ENCODE measurements at places on chromosomes 4 and X.

DNA sequence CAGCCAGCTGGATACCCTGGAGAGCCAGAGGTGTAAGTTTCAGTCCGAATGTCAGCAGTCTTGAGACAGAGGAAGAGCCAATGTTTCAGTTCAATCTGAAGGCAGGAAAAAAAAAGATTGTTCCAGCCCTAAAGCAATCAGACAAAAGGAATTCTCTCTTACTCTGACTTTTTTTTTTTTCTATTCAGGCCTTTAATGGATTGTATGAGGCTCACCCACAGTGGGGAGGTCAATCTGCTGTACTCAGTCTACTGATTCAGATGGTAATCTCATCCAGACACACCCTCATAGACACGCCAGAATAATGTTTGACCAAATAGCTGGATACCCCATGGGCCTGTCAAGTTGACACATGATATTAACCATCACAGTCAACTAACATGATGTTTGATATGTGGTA, 51.9 kb downstream of the TEX13A start:
- DNase-seq: no peak

- no peak for DNase-seq
Observed at GRCh38 chr4:147794314-147794680, 62.4 kb downstream of the ARHGAP10 start.

- DNase-seq: no peak
Observed at GRCh38 chrX:7191681-7192110, 43.7 kb upstream of the PUDP start.

GRCh38 chr4:18735740-18736268, 714.2 kb upstream of the LCORL start:
- no peak for DNase-seq

DNA sequence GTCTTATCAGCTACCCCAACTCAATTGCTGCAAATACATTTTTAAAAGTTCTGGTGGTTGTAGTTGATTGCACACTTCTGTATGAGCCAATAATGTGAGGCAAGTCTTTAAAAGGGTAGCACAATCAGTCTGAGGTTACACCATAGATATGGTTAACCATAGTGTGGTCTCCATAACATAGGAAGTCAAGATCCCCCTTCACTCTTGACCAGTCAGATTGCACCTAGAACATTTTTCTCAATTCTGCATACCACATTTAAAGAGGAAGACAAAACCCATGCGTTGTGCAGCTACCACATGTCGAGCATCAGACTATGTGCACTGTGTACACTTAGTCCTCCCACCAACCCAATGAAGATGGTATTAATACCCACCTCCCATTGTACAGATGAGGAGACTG, 26.5 kb upstream of the CYBB start:
- no peak for DNase-seq

- DNase-seq: no peak
Observed at GRCh38 chrX:13218758-13219157, 101.1 kb downstream of the ATXN3L start.

- DNase-seq: no peak
Observed at GRCh38 chrX:123588723-123589122, 144.1 kb downstream of the THOC2 start.

- DNase-seq: no peak
Observed at GRCh38 chrX:115901241-115901640, 269.3 kb upstream of the AGTR2 start.

DNA sequence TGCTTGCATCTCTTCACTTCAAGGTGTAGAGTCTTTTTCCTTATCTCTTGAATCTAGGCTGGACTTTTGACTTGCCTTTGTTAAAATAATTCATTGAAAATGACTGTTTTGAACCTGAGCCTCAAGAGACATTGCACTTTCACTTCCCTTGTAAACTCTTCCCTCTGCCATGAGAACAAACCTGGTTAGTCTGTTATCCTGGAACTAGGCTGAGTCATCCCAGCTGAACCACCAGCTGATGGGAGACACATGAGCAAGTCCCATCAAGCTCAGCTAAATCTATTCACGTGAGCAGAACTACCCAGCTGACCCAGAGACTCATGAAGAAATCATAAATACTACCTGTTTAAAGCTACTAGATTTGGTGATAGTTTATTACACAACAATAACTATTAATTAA, 202.3 kb upstream of the CENPE start:
- DNase-seq: no peak

DNA sequence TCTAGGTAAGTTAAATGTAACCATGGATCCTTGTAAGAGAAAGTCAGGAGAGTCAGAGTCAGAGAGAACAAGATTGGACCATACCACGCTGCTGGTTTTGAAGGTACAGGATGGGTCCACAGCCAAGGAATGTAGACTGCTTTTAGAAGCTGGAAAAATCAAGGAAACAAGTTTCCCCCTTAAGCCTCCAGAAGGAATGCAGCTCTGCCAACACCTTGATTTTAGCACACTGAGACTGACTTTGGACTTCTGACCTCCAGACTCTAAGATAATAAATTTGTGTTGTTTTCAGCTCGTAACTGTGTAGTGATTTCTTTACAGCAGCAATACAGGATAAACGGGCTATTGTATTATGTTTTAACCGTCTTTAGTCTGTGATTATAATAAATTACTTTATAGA, 108.0 kb upstream of the USP38 start:
- no peak for DNase-seq

- peak; percentile 8 for DNase-seq
Observed at GRCh38 chr4:26719954-26720552, 136.2 kb downstream of the TBC1D19 start.

DNA sequence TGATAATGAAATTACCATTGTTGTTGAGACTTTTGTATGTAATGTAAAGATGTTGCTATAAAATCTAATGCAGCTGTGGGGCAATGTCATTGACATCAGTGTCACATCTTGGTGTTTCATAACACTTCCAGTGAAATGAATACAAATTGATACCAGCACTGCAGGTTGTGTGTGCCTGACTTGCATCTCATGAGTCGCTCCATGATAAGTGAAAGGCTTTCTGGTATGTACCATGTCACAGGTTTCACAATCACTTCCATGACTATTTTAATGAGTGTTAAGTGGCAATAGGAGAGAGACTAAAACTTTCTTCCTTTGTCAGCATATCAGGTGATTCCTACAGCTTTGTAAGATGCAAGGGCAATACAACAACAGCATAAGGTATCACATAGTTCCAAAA, 94.4 kb downstream of the ABCB7 start:
- DNase-seq: no peak

- DNase-seq: no peak
Observed at GRCh38 chrX:72054779-72055489, 76.8 kb downstream of the RTL5 start.

- no peak for DNase-seq
Observed at GRCh38 chr4:44861756-44862155, 135.4 kb upstream of the GNPDA2 start.

GRCh38 chrX:18179446-18179845, 41.2 kb downstream of the BEND2 start:
- DNase-seq: no peak

GRCh38 chr4:7425124-7425523, 9.6 kb downstream of the PSAPL1 start:
- no peak for DNase-seq

GRCh38 chrX:10938365-10938923, 172.7 kb upstream of the HCCS start:
- DNase-seq: no peak

- DNase-seq: no peak
Observed at GRCh38 chr4:31052519-31052918, 332.4 kb downstream of the PCDH7 start.

DNA sequence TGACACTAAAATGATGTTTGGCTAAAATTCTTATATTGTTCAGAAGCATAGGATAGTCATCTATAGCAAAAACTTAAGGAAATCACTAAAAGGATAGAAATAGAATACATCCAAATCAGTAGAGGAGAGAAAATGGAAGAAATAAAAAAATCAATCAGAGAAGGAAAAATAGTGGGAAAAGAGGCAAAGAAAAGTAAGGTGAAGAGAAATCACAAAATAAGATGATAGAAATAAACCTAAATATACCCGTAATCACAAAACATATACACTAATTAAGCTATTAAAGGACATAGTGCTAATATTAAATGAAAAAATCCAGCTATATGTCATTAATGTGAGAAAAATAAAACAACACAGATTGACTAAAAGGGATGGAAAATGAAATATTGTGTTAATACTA, 6.3 kb downstream of the PGRMC2 start:
- DNase-seq: no peak

GRCh38 chrX:44873415-44874276, 658 bp downstream of the KDM6A start:
- no peak for DNase-seq

GRCh38 chr4:149029056-149029651, 586.9 kb upstream of the NR3C2 start:
- no peak for DNase-seq

DNA sequence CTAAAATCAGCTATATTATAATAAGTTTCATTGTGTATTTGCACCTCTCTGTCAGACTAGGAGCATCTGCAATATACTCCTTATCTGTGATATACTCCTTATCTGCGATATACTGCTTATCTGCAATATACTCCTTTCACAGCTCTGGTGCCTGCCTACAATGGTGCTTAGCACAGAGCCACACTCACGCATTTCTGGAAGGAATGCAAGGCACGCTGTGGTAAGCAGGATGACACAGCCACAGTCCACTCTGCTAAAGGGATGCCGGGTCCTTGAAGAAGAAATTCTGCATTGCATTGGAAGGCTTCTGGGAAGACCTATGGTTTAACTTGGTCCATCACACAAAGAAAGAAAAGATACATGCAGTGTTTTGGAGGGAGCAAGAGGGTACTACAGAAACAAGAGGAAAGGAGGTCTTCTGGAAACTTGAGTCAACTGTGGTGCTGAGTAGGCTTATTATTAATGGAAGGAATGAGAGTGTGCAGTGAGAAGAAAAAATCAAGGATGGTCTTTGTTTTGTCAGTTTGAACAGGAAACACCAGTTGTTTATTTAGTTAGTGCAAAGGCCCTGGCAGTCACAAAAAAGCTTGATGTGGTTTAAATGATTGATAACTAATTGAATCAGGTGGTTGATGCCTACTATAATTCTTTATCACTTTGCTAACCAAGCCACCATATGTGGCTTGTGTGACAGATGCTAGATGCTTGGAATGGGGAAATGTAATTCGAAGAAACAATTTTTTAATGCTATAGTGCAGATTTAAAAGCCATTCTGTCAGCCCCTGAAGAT, 342.3 kb downstream of the GRXCR1 start:
- no peak for DNase-seq

- no peak for DNase-seq
Observed at GRCh38 chr4:83217721-83218522, 66.7 kb downstream of the COQ2 start.

- DNase-seq: no peak
Observed at GRCh38 chr4:177187371-177187770, 122.3 kb upstream of the NEIL3 start.

GRCh38 chr4:67909905-67910584, 26.2 kb upstream of the TMPRSS11D start:
- no peak for DNase-seq

DNA sequence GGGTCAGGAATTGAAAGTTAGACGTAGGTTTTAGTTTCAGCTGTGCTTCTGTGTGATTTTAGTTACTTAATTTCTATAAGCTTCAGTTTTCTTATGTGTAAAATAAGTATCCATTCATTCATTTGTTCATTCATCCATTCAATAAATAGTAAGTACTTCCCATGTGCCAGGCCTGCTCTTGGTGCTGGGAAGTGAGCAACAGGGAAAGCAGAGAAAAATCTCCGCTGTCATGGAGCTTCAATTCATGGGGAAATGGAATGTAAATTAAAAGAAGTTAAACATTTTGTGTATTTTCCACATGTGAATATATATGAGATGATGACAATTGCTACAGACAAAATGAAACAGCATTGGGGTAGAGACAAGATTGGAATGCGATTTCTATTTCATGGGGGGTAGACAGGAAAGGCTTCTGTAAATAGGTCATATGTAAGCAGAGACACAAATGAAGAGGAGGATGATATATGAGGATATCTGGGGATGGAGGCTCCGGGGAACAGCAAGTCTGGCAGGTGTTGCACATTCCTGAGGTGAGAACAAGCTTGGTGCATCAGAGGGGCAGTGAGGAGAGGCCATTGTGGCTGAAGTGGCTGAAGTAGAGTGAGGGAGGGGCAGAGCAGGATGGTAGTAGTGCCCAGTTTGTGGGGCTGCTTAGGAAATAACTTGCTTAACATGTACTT, 66.2 kb downstream of the FHIP1A start:
- DNase-seq: no peak

GRCh38 chr4:155787113-155787710, 28.4 kb downstream of the GUCY1B1 start:
- DNase-seq: peak; percentile 44

- no peak for DNase-seq
Observed at GRCh38 chr4:72006586-72006985, 25.2 kb upstream of the NPFFR2 start.

DNA sequence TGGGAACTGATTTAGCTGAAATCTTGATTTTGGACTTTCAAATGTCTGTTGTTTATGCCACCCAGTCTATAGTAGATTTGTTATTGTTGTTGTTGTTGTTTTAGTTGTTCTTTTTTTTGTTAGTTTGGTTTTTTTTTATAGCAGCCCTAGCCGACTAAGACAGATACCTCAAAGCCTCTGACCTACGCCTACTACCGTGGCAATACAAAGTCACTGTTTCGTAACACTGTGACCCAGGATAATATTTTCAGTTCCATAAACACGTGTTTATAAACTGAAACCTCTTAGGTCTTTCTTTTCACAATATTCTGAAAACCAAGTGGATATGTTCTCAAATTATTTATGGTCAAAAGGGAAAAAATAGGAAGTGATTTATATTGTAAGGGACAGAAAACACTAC, 32.8 kb downstream of the VCX2 start:
- DNase-seq: no peak

DNA sequence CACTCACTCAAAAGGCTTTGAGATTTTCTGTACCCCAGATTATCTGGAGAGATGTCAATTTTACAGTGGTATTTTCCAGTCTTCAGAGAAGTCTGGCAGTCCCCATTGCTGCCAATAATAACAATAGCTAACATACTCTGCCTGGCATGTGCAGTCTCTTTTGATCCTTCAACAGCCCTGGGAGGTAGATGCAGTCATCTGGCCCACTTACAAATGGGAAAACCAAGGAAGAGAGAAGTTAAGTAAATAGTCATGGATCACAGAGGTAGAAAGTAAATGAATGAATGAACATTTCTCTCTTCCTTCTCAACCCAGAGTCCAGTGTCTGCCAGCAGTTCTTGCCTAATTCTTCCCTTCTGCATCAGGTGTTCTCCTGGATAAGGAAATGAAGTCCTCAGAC, 113.0 kb upstream of the EDNRA start:
- DNase-seq: no peak

- no peak for DNase-seq
Observed at GRCh38 chr4:170243662-170244288, 154.0 kb upstream of the AADAT start.

GRCh38 chrX:153063315-153063714, 7.0 kb downstream of the PNMA3 start:
- DNase-seq: no peak

- no peak for DNase-seq
Observed at GRCh38 chr4:35238793-35239192, 1005.5 kb downstream of the ARAP2 start.

GRCh38 chr4:183397741-183398297, 46.6 kb upstream of the CDKN2AIP start:
- DNase-seq: no peak

Data from HCT116 (cell line).